ENCODE measurements at places on chromosomes 6 and 20. TPM values are rescaled to one million over a fixed set of nuclear protein-coding genes. Genes with fewer than 3 reads are reported as not detected.

GRCh38 chr6:134363323-134364039, 45.6 kb upstream of the SGK1 start:
- no peak for DNase-seq

SYCP2 gene
- 0.69 TPM for total RNA-seq

DNA sequence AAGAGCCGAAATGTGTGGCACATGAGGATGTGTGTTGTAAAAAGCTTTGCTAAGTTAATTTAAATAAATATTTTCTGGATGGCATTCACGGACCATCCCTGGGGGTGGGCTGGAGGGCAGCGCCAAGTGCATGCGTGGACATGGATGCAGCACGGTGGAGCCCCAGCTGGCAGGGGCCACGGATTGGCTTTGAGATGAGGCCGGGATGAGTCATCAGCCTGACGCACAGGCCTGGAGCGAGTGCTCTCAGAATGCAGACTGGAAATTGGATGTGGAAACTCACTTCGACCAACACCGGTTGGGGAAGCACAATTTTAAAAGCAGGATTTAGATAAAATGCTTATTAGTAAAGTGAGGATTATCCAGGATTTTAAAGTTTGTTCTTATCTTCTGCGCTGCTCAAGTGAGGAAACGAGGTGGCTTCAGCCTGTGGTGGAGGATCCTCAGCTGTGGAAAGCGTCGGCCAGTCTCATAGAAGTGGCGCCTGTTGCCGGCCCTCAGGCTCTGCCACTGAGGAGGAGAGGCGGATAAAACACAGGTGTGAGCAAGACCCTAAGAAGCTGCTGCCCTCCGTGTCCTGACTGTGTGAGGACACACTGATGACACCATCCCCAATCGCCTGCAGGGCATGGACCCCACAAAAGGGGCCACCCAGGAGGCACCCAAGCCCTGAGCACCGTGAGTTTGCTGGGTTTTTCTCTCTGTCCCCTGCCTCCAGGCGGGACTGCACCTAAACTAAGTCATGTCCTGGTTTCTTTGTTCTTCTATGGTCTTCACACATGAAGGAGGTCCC, 279.7 kb downstream of the CDH4 start:
- no peak for DNase-seq

DNA sequence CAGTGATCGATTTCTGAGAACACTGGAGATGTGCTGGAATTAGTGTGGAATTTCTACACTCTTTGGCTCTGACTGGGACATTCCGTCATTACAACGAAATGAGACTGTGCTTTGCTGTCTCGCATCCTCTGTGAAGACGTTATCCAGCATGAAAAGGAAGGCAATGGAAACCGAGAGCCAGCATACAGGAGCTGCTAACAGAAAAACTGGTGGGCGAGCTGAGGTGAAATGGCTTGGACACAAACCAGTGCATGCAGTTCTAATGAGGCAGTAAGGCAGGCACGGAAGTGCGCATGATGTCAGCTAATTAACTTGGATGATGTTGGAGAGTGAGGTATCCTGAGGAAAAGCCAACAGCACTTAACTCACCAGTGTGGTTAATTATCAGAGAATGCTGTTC, 202.8 kb upstream of the AGPAT4 start:
- DNase-seq = no peak

GRCh38 chr6:36651659-36652379, 26.7 kb upstream of the CDKN1A start:
- no peak for DNase-seq

DNA sequence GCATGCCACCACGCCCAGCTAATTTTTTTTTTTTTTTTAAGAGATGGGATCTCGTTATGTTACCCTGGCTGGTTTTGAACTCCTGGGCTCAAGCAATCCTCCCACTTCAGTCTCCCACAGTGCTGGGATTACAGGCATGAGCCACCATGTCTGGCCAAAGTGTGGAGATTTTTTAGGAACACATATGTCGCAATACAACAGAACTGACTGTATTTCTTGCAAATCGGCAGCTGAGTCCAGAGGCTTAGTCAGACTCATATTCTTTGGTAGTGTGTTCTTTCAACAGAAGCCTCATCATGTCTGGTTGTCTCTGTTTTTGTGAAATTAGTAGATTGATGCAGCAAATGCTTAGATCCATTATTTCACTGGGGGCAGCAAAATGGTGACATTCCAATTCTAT, 23.9 kb upstream of the CD164 start:
- no peak for DNase-seq

GRCh38 chr20:3433744-3434143, 26.3 kb upstream of the DNAAF9 start:
- no peak for DNase-seq

- peak; percentile 23 for DNase-seq
These were observed 37.4 kb upstream of the SLC9A8 start for GRCh38 chr20:49775229-49775693.

GRCh38 chr6:149895048-149895590, 2.8 kb downstream of the RAET1E start:
- DNase-seq = no peak

GRCh38 chr6:85464722-85465150, 14.9 kb downstream of the NT5E start:
- DNase-seq = no peak

DNA sequence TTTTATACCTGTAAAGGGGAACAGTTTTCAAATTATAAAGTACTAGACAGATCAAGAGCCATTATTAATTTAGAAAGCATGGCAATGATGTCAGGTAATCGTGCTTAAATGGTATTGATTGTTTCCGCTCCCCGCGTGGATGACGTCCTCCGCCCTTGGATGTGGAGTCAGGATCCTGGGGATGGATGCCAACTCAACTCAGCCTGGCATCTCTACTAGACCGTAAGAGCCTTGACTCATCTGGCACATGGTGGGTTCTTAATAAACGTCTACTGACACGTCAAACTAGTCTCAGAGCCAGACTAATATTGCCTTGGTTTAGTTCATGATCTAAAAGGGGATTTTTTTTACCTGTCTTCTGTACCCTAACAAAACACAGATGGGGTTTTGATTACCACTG, 80.2 kb downstream of the LRFN2 start:
- DNase-seq = no peak

DNA sequence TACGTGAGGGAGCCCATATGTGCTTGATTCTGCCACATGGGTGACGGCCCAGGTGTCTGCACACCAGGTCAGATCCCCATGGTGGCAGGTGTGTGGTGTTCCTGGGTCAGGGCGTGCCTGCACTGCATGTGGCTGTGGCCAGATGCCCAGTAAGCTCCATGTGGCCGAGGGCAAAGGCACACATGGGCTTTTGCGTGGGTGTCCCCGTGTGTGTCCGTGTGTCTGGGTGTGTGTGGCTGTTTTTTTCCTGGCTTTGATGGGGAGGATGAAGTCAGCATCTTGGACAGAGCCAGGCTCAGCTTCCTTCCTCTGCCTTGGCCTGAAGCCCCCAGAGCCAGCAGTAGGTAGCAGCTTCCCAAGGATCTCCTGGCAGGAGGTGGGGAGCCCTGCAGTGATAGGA, 1.5 kb upstream of the TNXB start:
- no peak for DNase-seq

GRCh38 chr6:113120224-113120581, 736.9 kb upstream of the MARCKS start:
- DNase-seq = no peak

DNA sequence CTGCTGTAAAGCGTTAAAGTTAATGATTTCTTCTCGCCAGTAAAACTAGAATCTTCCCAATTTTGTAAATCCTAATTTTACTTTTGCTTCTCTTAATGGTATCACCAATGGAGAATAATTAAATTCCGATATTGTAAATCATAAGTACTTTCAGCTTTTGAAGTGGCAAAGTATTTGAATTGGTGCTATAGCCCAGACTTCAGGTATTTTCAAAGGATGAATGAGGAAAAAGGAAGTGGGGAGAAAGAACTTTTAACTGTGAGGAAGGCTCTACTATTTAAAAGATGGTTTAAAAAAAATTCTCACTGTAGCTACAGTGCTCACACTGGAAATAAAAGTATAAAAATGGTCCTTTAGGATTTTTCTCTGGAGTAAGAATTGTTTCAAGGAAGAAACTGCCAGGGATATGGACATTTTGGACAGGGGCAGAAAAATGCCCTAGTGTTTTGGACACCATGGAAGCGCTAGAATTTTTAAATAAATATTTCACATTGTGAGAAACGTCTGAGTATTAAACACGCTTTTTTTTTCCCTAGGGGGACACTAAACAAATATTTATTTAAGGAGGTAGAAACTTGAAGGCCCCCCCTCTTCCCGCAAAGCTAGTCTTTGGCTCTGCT, 1.3 kb upstream of the TAB2 start:
- no peak for DNase-seq

- DNase-seq = no peak
These were observed 257.3 kb upstream of the NT5E start for GRCh38 chr6:85192596-85192995.

C4A gene
- total RNA-seq = 5.2 TPM

DNA sequence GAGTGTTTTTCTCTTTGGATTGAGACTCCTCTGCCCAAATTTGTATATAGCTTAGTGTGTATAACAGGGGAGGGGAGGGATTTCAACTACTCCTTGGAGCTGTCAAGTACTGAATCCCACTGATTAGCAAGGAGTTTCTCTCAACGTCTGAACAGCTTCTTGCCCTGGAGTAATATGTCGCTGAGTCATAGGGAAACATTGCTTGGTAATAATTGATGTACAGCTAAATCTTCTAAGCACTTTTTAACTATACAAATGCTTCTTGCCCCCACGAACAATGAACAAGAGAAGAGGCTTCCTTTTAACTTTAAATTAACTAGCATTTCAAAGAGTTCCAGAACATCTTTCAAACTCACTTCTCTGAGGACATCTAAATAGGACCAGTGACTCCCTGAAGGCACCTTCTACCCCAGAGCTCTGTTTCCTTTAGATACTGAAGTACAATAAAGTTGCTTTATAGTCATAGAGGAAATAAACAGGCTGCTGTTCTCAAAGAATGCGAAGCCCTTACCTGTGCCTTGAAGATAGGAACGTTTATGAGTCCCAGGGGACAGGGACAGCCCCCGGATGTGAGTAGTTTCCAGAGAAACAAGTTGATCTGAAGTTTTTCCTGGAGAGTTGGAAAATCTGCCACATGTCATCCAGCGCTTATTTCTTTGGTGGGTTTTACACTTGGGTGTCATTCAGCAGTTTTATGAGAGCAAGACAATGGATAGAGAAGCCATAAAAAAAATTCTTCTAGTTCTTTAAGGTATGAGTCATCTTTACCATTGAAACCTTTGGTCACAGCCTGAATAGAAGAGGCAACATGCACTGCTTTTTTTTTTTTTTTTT, 462.5 kb upstream of the BTBD3 start:
- no peak for DNase-seq

DNA sequence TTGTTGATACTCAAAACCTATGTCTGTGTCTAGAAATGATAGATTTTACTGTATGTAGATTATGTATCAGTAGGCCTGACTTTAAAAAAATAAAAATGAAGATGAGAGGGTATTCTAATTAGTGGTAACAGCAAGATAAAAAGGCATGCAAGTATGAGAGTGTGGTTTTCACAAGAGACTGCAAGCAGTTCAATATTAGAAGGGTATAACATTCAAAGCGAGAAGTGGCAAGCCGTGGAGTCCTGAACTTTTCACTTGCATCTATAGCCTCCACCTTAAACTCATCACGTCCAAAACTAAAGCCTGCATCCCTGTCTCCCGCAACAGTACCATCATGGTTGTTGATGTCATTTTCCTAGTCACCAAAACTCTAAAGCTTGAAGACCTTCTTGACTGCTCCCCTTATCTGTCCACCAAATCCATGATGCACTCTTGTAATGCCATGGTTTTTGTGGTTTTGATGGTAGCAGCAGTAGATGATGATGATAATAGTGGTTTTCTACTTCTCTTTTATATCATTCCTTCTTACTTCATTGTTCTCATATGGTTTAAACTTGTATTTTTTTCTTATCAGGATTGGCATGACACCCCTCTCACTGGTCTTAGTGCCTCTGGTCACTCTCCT, 9.2 kb upstream of the CGA start:
- DNase-seq = no peak

TMC2 gene
- total RNA-seq = not detected

- peak; percentile 26 for DNase-seq
These were observed 97.4 kb upstream of the CNR1 start for GRCh38 chr6:88263591-88263990.
